ENCODE measurements at places on chromosomes 7 and 10. TPM values are rescaled to one million over a fixed set of nuclear protein-coding genes. Genes with fewer than 3 reads are reported as not detected.

The ENTPD1 gene
- total RNA-seq, result 1.9 TPM

DNA sequence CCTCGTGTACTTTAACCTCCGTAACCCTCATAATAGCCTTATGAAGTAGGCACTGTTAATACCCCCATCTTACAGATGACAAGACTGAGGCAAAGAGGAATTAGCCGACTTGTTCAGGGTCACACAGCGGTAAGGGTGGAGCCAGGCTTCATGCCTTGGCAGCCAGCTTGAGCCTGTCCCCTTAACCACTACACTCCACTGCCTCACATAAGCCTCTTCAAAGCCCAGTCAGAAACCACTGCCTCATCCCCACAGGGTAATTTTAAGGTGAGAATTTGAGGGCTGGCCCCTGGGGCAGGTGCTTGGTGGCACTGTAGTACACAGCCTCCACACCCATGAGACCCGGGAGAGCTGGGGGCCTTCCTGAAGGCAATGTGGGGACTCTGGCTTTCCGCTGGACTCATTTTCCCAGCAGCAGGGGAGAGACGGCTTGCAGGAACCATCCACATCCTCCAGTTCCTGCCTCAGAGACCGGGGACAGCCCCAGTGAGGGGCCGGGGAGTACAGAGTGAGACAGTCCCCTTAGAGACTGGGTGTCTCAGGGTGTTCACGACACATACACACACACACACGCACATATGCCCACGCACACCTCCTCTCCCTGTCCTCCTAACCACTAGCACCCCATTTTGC lies 7.6 kb upstream of the C10orf105 start:
- no peaks in the 10 kb centered on the region for H3K27me3 ChIP-seq
- H3K36me3 ChIP-seq, result no peaks in the 10 kb centered on the region
- DNase-seq, result no peak
- no peaks in the 10 kb centered on the region for H3K4me1 ChIP-seq
- no peak overlapping the region for H3K27ac ChIP-seq
- no peak overlapping the region for H3K4me3 ChIP-seq

- no peak for DNase-seq
- H3K4me3 ChIP-seq, result no peak overlapping the region
- no peak overlapping the region for H3K27ac ChIP-seq
- no peaks in the 10 kb centered on the region for H3K27me3 ChIP-seq
- H3K4me1 ChIP-seq, result no peaks in the 10 kb centered on the region
- H3K36me3 ChIP-seq, result no peaks in the 10 kb centered on the region
Observed at GRCh38 chr7:110801502-110801901, 289.4 kb upstream of the LRRN3 start.

DNA sequence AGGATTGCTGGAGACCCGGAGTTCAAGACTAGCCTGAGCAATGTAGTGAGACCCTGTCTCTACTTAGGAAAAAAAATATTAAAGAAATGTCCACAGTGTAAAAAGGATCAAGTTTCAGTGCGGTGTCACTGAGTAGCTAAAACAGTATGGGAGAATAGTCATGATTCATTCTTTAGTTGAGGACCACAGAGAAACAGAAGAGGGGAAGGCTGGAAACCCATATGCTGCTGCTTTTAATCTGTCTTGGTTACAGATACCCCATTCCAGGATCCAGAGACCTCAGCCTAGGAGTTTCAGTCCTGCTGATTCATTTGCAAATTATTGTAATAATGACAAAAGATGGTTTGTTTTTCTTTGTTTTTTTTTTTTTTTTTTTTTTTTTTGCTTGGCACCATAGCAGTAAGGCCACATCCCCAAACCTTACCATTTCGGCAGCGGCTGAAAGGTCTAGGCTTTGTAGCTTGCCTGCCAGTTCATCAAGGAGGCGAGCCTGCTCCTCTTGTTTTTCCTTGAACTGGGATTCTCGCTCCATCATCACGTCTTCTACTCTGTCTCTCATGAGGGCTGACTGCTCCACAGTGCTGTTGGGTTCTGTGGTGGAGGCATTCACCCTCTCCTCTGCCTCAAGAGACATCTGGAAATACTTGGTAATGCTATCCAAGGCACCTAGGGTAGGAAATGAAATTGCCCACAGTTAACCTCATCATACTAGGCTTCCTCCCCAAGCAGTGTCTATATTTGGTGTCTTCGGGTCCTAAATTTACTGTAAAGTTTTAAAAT lies 44.2 kb downstream of the DLD start:
- no peak overlapping the region for H3K27ac ChIP-seq
- H3K27me3 ChIP-seq, result no peaks in the 10 kb centered on the region
- peaks cover 25% of the 10 kb centered on the region for H3K36me3 ChIP-seq
- H3K4me1 ChIP-seq, result peaks cover 7% of the 10 kb centered on the region
- DNase-seq, result no peak

The NEUROG3 gene
- not detected for total RNA-seq

The LBX1 gene
- total RNA-seq, result not detected

The DCLRE1A gene
- total RNA-seq, result 9.9 TPM

The RAB18 gene
- total RNA-seq, result 82.5 TPM

Measured in H9 (cell line).